ENCODE measurements at places on chromosomes 3 and 15.

GRCh38 chr3:122661633-122662032, 19.0 kb upstream of the PARP14 start:
- peak; percentile 51 for DNase-seq

GRCh38 chr15:38894243-38894948, 329.8 kb upstream of the RASGRP1 start:
- no peak for DNase-seq

GRCh38 chr3:174858353-174858752, 781 bp upstream of the NAALADL2 start:
- DNase-seq = no peak

DNA sequence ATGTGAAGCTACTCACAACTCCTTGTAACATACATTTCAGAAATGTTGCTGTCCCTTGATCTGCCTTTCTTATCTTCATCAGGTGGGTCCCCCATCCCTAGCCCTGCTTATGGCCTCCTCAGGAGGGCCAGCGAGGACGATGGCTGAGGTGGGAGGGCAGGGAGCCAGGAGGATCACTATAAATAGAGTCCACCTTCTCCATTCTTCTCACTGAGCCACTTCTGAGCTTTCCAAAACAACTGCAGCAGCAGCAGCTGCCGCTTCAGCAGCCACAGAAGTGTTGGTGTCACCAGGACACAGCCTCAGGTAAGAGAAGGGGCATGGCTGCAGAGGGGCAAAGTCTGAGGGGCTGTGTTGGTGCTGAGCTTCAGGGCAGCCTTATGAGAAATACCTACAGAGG, 53.5 kb downstream of the ANAPC13 start:
- no peak for DNase-seq

GRCh38 chr3:159951540-159951939, 37.1 kb upstream of the IL12A start:
- DNase-seq = no peak

- no peak for DNase-seq
Measured at GRCh38 chr3:170641510-170642236, 55.8 kb upstream of the SLC7A14 start.

All from body of pancreas (tissue), 4 donors.